H7 (cell line): ENCODE measurements at places on chromosomes 7 and 10.
A peak's percentile ranks its signal among the peaks of the same experiment; 100 is the strongest.

DNA sequence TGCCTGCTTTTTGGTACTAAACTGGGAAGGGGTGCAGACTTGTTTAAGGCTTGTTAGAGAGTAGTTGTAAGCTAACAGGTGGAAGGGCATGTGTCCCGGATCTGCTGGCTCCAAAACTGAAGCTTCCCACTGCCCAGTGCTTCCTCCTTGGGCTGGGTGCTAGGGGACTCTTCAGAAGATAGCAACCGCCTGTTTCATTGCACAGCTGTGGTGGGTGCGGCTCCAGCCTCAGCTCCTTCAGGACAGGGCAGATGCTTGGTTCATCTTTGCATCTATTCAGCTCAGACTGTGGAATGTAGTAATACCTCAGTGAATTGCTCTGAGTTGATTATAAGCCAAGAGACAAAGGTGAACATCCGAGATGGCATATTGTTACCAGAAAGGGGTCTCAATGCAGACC, 527.1 kb downstream of the TYW1 start:
- no peak for DNase-seq

DNA sequence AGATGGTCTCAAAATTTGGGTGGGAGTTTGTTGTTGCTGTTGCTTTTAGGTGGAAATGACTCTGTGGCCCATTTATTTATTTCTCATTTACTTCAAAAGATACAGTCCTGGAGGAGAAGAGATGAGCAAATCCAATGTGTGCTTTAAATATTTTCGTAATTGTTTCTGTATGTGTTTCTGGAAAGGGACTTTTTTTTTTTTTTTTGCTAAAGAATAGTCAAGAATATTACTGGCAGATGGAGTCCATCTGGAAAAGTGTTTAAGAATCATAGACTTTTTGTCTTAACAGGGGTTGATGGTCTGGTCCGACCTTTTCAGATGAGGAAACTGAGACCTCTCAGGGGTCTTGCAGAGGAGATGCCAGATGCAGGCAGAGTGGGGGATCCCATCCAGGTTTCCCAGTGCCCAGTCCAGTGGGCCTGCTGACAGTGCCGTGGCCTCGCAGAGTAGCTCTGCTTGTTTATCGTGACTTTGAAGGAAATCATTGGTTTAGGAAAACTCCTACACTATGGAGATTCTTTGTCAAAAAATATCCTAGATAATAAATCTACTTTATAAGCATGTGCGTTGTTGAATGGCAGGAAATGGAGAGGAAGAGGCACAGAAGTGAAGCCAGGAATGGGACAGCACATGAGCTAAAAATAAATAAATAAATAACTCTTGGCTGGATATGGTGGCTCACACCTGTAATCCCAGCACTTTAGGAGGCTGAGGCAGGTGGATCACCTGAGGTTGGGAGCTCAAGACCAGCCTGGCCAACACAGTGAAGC, 164.3 kb upstream of the SVIL start:
- DNase-seq: no peak

DNA sequence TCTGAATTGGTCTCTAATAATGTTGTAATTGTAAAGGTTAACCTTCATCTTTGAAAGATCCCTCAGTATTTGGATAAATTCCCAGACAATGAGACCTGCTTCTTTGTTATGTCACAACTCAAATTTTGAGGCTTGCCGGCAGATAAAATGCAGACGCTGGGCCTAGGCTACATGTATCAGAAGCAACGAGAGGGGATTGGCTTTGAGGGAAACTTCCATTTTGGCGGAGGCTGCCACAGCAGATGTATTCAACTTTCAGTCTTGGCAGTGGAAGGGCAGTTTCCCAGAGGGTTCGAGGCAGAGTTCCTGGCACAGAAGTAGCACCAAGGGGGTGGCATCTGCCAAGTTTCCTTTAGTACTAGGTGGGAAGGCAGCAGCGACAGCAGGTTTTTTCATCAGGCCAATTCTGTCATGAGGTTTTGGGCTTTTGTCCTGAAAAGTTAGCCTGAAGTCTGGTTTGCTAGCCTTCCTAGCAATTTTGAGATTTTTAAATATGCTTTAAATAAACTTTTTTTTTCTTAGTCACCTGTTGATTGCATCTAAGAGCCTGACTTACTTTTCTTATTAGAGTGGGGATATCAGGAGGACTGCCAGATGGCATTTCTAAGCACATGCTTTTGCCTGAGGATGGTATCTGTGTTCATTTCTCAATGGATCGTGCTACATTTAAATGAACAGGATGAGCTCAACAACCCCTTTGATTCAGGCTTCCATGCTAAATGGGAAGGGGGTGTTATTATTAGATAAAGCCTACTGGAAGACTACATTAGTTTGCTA, 89.5 kb upstream of the FAM3C start:
- DNase-seq: no peak

DNA sequence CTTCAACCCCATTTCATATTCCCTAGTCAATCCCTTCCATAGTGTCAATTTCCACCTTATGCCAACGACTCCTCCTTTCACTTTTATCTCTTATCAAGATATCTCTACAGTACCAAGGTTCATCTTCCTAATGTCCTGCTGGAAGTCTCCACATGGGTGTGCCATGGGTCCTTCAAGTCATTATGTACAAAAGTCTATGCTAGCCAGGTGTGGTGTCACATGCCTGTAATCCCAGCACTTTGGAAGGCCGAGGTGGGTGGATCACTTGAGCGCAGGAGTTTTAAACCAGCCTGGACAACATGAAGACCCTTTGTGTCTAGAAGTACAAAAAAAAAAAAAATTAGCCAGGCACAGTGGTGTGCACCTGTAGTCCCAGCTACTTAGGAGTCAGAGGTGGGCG, 47.6 kb downstream of the PRTFDC1 start:
- no peak for DNase-seq

DNA sequence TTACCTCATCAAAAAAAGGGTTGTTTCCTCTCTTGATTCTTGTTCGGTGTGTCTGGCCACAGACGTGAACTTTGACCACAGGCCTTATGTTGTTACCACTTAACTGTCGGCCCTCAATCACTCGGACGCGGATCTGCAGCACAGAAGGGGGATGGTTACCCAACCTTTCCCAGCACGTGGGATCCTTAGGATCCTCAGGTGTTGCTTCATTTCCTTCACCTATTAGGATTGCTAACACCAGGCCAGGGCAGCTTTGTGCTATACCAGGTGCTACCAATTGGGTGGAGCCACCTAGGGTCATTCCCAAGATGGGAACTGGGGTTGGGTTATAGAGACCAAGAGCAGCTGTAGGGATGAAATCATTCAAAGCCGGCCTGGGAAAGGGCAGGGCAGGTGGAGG, 73.4 kb downstream of the MYOF start:
- DNase-seq: no peak

- DNase-seq: peak; percentile 53
Measured at GRCh38 chr7:2723138-2723850, 35.3 kb downstream of the AMZ1 start.

DNA sequence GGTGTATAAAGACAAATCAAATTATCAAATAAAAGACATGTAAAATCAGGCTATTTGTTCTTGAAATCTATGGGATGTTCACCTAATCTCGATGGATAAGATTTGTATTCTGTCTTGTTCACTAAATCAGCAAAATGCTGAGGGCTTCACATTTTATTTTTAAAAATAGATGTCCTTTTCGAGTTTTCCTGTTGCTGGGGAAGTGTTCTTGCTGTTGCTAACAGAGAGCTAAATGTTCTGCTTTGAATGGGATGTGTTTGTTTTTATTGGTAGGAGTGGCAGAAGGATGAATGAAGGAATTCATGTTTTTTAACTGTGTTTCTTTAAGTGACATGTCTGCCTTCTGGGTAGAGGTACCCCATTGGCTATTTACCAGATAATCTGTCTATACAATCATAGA, 7.3 kb upstream of the SNX13 start:
- no peak for DNase-seq

DNA sequence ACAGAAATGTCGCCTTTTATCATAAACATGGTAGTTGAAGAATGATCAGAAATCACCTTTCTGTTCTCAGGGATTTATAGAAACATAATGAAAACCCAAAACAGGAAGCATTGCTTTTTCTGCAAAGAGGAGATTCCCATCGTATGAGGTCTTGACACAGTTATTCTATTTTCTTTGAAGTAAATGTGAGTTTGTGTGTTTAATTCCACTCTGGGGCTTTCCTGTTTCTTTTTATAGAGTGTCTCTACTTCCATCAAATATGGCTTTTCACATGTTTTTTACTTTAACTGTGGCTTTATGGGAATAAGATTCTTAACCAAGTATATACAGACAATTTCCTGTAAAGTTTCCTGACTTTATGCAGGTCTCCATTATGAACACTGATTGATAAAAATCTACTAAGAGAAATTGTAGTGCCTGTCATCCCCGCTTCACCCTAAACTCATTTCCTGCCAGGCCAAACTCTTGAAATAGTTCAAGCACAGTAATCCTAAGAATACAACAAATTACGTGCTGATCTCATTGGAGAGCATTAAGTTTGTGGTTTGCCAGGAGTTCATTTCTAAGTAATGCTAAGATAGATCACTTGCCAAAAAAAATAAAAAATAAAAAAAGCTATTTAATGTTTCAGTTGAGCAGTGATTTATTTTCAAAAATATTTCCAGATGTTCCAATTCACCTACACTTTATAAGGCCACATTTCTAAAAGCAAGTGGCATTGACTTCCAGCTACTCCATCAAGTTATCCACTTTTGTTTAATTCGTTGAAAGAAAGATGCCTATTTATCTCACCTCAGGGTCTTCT, 52.2 kb upstream of the SEC61G start:
- no peak for DNase-seq

DNA sequence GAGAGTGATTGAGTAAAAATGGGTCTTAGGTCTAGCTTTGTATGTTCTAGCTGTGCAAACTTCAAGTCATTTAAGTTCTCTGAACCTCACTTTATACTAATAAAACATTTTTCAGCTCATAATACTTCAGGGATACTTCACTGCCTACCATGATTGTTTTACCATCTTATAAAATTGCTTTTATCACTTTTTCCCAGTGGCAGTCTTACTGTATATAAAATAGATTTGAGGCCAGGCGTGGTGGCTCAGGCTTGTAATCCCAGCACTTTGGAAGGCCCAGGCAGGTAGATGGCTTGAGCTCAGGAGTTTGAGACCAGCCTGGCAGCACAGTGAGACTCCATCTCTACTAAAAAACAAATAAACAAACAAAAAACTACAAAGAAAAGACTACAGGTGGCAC, 17.4 kb downstream of the FGL2 start:
- DNase-seq: no peak

DNA sequence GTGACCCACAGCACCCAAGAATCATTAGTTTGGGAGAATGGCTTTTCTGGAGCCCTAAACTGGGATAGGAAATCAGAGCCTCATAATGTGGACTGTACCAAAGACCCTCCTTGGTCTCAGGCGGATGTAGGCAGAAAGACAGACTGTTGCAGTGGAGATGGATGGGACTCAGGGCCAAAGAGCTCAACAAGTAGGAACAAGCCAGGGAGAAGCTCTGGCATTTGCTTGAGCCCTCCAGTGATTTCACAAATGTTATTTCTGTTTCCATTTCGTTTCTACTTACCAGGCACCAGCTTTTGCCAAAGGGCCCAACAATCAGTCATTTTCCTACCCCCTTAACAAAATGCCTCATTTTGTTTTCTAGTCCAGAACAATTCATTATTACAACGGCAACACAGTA, 762.7 kb downstream of the KCNMA1 start:
- DNase-seq: no peak

DNA sequence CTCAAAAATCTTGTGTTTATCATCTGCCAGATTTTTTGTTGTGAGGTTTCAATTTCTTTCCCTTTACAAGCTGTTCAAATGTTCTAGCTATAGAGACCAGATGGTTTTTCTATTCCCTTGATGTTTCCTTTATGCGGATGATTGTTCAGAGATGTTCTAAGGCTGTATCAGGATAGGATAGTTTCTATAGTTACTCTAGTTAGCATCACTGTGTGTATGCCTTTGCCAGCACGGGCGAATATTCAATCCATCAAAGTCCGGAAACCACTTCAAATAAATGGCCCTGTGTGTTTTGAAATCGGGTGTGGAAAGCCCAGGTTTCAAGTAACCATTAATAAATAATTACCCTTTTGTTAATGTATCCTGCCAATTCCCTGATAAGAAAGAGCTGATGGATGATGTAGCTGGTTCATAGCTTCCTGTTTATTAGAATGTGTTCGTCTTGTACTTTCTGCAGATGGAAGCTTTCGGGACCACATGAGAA, 149.8 kb upstream of the PRKCQ start:
- no peak for DNase-seq

DNA sequence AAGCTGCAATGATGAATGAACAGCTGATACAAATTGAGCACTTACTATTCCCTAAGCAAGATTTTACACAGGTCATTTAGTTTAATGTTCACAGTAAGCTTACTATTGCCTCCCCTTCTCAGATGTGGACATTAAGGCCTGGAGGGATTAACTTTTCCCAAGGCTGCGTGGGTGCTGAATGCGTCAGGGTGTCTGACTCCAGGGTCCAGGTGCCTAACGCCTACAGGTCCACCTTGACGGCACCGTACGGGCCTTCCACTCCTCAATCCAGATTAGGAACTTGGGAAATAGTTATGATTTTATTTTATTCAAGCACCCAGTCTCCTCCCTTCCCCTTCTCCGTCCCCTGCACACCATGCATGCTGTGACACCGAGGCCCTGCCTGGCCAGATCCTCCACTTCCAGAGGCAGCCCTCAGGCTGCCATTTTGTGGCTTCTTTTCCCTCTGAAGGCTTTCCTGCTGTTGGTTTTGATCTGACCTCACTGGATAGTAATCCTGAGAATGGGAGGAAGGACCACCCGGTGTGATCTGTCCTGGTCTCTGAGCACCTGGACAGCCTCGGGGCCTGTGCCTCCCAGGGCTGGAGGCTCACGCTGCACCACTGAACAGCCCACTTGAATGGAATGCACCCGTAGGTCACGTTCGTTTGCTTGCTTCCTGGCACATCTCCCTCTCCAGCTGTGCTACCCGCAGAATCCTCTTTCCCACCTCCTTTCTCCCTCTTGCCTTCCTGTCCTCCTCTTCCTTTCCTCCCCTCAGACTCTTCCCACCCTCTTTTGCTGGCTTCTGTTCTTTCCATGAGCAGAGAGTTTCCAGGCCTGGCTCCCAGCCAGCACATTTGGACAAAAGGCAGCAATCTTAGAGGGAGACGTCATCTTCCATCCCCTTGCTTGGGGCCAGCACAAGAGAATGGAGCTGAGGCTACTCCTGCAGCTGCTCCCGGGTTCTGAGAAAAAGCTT, 14.4 kb downstream of the DENND2A start:
- peak; percentile 57 for DNase-seq

- no peak for DNase-seq
Measured at GRCh38 chr10:96699613-96700012, 20.7 kb downstream of the PIK3AP1 start.

GRCh38 chr7:1150400-1151002, 9.5 kb downstream of the ZFAND2A start:
- DNase-seq: no peak
